Caco-2 (cell line): ENCODE measurements at places on chromosomes 7 and 10. TPM values are rescaled to one million over a fixed set of nuclear protein-coding genes. Genes with fewer than 3 reads are reported as not detected.
A peak's percentile ranks its signal among the peaks of the same experiment; 100 is the strongest.

DNA sequence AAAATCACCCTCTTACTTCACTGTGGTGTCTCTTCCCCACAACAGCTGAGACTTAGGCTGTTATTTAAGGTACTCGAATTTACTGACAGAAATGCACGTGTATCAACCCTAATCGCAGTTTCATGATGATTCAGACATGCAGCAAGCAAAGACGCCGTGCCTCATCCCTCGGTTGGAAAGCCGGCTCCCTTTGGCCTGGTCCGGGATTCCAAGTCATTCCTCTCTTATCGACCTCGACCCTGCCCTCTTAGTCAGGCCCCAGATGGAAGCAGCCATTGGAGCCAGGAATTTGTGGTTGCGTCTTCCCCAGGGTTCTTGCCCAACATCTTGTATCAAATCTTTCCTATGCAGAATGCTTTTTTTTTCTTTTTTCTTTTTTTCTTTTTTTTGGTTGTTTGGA lies 229.5 kb downstream of the GATA3 start:
- H3K36me3 ChIP-seq: no peaks in the 10 kb centered on the region
- H3K27me3 ChIP-seq: no peaks in the 10 kb centered on the region
- DNase-seq: no peak
- H3K4me1 ChIP-seq: peaks cover 9% of the 10 kb centered on the region

GRCh38 chr10:43160921-43161255 lies 22.6 kb downstream of the CSGALNACT2 start:
- DNase-seq: no peak
- no peak overlapping the region for H3K4me3 ChIP-seq
- no peaks in the 10 kb centered on the region for H3K36me3 ChIP-seq
- H3K27ac ChIP-seq: no peak overlapping the region

DNA sequence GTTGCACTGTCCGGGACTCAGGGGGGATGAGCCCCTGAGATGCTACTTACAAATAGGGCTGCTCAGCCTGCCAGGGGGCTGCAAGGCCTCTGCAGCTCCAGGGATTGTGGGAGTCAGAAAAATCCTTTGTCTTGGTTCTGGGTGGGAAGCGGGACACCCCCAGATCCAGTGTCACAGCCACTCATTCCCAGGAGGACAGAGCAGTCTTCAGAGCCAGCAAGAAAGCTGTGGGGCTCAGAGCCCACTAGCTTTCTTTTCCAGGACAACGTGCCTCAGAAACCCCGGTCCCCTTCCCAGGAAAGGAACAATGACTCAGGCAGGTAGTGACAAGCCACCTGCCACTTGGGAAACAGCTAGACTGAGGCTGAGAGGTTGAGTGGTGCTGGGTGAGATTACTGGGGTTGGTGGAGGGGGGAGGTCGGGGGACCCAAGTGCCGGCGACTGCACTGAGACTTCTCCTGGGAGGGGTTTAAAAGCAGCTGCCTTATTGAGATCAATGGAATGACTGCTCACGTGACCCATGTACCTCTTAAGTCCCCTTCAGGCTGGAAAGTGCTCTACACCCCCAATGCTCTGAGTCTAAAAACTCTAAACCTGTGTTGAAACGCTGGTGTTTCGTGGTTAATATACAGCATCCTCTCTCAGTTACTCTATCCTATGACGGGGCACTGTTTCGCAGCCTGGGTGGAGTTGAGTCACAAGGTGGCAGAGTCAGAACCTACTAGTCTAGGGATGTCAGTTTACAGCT lies 123.6 kb downstream of the UBE2H start:
- H3K4me3 ChIP-seq: no peak overlapping the region
- H3K27me3 ChIP-seq: no peaks in the 10 kb centered on the region
- no peak overlapping the region for H3K27ac ChIP-seq
- no peaks in the 10 kb centered on the region; the same call in 1 of the 2 replicates for H3K36me3 ChIP-seq
- H3K4me1 ChIP-seq: peaks cover 35% of the 10 kb centered on the region

GRCh38 chr10:36677431-36677768 lies 448.0 kb upstream of the ANKRD30A start:
- no peak overlapping the region for H3K27ac ChIP-seq
- H3K36me3 ChIP-seq: no peaks in the 10 kb centered on the region
- H3K27me3 ChIP-seq: no peaks in the 10 kb centered on the region
- peaks cover 12% of the 10 kb centered on the region; the same call in 1 of the 2 replicates for H3K4me1 ChIP-seq
- H3K4me3 ChIP-seq: no peak overlapping the region

DNA sequence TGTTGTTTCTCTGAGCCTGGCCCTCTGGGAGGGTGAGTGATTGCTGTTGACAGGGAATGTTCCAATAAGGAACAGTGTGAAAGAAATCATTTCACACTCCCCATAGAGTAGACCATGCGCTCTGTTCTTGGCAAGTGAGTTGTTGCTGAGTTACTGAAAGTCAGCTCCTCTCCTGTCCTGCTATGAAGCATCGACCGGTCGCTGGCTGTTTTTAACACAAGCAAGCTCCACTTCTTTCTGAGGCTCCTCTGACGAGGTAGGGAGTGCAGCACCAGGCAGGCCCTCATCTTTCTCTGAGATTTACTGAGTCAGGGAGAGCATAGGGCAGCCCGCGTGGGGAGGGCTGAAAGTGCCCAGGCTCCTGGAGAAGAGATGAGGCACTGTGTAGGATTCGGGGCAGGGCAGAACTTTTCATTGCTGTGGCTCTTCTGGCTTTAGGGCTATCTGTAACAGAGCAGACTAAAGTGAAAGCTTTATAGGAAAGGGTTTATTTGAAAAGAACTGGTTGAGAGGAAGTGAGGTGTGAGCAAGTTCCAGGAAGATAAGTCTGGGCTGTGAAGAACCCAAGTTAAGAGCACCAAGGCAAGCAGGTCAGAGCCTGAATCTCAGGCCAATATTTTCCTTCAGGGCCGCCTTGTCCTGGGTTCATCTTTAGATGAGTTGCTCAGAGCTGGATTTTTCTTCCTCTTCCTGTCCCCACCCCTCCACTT lies 332.2 kb downstream of the CCSER2 start:
- no peaks in the 10 kb centered on the region for H3K36me3 ChIP-seq
- no peaks in the 10 kb centered on the region for H3K4me1 ChIP-seq
- H3K27me3 ChIP-seq: no peaks in the 10 kb centered on the region
- no peak for DNase-seq
- no peak overlapping the region for H3K27ac ChIP-seq

- no peak overlapping the region for H3K4me3 ChIP-seq
- peak; percentile 27 for DNase-seq
- H3K27ac ChIP-seq: no peak overlapping the region
These were observed 41.6 kb downstream of the FRMPD2 start for GRCh38 chr10:48232717-48233447.

DNA sequence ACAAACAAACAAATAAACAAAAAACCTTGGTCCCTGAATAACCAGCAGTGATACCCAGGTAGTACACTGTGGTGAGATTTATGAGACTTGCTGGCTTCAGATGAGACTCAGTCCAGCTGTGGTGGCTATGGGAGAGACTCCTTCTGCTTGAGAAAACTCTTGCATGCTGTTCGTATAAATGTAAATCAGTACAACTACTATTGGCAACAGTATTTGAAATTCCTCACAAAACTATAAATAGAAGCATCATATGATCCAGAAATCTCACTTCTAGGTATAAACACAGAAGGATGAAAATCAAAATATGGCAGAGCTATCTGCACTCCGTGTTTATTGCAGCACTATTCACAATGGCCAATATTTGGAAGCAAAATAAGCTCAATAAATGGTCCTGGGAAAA lies 692.1 kb downstream of the PCDH15 start:
- no peak overlapping the region for H3K4me3 ChIP-seq
- no peak for DNase-seq

Gene AGBL3
- 5.3 and 6.1 TPM in 2 replicates for total RNA-seq

Gene ELAPOR2
- 4.6 and 5.6 TPM in 2 replicates for total RNA-seq

Gene ITPRID1
- total RNA-seq: 0.09 and 0.26 TPM in 2 replicates

Gene BCAP29
- 30.4 and 35.3 TPM in 2 replicates for total RNA-seq
